ENCODE measurements at places on chromosomes 16 and 17.

DNA sequence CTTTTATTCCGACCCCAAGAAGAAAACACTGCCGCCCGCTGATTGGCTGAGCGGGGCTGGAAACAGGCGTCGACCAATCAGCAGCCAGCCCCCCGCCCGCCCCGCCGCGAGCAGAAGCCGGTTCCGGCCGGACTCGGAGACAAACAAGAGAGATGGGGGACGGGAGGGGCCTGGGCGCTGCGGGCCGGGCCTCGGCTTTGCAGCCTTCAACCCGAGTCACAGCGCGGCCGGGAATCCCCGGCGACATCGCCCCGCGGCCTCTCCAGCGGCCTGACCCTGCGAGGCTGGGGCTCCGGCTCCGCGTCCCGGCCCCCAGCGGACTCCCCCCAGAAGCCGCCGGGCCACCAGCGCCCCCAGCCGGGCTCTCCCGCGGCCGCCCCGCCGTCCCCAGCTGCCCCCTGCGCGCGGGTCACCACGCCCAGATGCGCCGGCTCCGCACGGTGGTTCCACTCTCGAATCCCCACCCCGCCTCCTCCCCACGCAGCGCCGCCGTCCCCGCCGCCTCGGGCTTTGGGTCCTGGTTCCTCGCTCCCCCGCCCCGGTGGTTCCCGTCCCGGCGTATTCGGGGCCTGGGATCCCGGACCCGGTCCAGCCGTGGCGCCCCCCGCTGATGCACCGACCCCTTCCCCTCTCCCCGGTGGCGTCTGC is 346 bp upstream of the SLC43A2 start:
- peak; percentile 98 for DNase-seq

DNA sequence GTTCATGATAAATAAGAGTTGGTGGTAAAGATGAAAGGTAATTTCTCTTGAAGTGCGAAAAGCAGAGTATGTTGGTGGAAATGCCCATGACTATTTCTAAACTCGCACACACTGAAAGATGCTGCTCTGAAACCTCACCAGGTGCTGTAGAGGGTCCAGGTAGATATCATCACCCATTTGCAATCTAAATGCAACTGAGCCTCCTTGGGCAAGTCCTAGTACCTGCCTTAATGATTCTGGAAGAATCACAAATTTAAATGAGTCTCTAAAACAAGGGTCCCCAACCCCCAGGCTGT is 5.9 kb upstream of the MMD start:
- DNase-seq = no peak

DNA sequence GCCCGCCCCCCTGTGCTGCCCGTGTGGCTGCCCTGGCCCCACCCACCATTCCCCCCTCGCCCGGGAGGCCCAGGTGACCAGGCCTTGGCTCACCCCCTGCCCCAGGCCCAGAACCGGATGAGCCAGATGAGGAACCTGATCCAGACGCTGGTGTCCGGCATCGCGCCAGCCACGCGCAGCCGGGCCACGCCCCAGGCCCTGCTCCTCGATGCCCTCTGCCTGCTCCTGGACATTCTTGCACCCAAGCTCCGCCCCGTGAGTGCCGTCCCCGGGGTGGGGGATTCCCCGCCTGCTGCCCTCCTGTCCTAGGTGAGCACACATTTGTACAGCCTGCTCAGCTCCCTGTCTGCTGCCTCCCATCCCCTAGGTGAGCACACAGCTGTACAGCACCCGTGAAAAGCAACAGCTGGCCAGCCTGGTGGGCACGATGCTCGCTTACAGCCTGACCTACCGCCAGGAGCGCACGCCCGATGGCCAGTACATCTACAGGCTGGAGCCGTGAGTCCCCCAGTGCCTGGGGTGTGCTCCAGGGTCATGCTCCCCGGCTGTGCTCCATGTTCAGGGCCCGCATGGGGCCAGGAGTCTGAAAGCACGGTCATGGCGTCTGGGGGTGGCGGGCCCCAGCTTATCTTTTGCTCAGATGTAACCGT is 4.8 kb downstream of the GNG13 start:
- no peak for DNase-seq

GRCh38 chr16:58114827-58115825 is 14.1 kb downstream of the CFAP20 start:
- peak; percentile 46 for DNase-seq

- no peak for DNase-seq
Observed at GRCh38 chr16:47627085-47627639, 166.0 kb downstream of the PHKB start.

DNA sequence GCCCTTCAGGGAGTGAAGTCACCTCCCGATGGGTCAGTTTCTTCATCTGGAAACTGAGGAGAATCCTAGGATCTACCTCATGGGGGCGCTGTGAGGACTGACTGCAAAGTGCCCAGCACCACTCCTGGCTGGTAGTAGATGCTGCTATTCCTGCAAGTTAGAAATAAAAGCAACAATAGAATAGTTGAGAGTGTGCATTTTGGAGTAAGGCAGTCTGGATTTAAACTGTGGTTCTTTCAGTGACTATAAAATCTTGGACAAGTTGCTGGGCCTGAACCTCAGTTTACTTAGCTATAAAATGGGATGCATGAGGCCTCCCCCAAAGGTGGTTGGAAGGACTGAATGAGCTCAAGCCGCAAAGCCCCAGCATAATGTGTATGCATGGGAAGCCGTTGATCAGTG is 70.6 kb downstream of the CYB5B start:
- DNase-seq = no peak
